GDM1 (cell line): ENCODE measurements at places on chromosomes 1 and 21.

GRCh38 chr1:234478152-234478480, 863 bp downstream of the TARBP1 start:
- peak; percentile 61 for DNase-seq

GRCh38 chr1:222048094-222048595, 306.3 kb upstream of the DUSP10 start:
- no peak for DNase-seq

GRCh38 chr1:239805851-239806772, 285.6 kb upstream of the FMN2 start:
- DNase-seq = no peak

GRCh38 chr21:41745026-41745820, 21.6 kb downstream of the RIPK4 start:
- DNase-seq = no peak

- DNase-seq = no peak
Measured at GRCh38 chr1:19342894-19343616, 30.9 kb downstream of the SLC66A1 start.

DNA sequence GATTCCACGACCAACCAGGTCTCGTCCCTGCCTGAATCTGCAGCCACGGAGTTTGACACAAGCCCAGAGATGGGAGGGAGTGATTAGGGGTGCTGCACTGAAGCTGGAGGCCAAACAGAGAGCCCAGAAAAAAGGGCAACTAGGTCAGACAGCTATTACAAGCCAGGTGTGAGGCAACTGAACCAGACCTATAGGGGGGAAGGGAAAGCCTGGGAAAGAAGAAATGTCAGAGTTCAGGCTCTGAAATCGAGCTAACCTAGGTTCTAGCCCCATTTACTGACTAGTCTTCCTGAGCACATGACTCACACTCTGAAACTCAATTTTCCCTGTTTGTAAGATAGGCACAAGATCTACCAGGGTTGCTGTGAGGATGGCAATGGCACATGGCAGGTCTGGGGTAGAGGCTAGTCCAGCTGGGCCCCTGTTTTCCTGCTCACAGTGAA, 1.7 kb downstream of the DHCR24 start:
- no peak for DNase-seq

DNA sequence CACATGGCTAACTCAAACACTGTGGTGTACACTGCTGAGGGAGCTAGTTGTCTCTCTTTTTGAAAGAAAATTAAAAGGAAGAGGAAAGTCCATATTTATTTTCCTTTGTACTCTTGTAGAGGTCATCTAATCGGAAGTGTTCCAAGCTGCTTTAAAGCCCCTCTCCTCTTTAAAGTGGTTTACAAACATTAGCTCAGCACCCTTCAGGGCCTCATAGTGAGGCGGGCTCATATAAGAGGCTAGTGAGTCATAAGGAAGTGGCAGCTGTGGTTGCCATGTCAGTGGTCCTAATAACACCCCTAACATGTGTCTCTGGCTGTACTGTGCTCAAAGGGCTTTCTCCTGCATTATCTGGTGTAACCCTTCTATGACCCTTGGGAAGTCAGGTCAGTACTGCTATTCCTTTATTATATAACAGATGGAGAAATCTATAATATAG, 104.4 kb upstream of the SERBP1 start:
- peak; percentile 10 for DNase-seq

- DNase-seq = no peak
Measured at GRCh38 chr1:246591047-246591446, 24.8 kb downstream of the CNST start.

- DNase-seq = no peak
Measured at GRCh38 chr1:158115126-158115525, 65.6 kb upstream of the CD1D start.

- DNase-seq = no peak
Measured at GRCh38 chr1:34370748-34371147, 194.0 kb downstream of the C1orf94 start.

GRCh38 chr1:228176024-228176395, 10.4 kb downstream of the IBA57 start:
- no peak for DNase-seq

DNA sequence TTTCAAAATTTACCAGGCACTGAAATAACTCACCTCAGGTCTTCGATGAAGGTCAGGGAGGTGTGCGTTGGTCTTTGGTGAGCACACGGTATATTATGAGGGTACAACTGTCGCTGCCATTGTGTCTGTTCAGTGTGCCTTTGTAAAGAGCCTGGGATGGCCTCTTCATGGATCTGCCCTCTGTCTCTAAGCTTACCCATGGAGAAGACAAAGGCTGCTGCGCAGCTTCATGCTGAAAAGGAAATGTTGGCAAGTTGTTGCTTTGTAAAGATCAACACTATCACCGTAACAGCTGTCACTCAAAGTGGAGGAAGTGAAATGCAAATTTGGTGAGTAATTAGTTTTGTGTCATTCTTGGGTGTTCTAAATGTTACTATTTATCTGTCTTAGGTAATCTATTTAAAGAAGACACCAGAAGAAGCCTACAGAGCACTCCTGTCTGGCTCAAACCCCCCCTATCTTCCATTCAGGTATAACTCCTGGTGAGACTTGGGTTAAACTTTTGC, 71.6 kb downstream of the CDC14A start:
- DNase-seq = no peak

DNA sequence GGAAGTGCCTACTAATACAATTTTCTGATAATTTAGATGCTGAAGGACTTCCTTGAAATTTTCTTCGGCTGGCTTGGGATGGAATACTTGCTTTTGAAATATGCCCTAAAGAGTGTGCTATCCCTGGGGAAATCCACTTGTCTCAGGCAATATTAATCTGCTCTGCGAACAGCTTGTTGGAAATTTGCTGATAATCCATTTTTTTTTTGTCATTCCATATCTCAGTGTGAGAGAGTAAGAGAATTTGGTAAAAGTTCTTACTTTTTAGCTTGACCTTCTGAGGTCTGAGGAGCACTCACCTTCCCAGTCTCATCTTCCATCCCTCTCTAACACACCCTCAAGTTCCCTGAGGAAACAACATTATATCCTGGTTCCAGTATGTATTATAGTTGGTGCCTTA, 36.8 kb downstream of the DNAJC6 start:
- no peak for DNase-seq

DNA sequence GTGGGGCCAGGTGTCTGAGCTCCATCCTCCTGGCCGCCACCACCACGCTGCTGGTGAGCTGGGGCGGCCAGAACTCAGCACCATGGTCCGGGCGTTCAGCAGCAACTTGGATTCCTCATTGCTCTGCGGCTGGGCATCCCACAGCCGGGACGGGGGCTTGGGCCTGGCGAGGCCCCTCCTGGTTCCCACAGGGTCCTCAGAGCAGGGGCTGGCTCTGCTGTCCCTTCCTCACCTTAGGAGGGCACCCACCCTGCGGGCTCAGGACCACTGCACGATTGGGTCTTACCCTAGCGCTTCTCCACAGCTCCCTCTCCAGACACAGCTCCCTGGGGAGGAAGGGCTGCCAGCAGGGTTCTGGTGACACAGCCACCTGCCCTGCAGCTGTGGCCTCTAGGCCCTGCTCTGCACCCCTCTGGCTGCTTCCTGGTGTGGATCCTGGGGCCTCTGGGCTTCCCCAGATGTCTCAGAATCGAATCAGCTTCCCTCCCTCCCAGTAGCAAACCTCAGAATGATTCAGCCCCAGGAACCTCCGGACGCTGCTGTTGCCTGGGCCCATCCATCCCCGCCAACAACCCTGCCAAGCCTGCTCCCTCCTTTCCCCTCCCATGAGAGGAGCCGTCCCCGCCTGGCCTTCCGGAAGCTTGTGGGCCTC, 25.0 kb downstream of the CRYAA start:
- no peak for DNase-seq

GRCh38 chr1:63108206-63108605, 214.2 kb upstream of the FOXD3 start:
- no peak for DNase-seq

DNA sequence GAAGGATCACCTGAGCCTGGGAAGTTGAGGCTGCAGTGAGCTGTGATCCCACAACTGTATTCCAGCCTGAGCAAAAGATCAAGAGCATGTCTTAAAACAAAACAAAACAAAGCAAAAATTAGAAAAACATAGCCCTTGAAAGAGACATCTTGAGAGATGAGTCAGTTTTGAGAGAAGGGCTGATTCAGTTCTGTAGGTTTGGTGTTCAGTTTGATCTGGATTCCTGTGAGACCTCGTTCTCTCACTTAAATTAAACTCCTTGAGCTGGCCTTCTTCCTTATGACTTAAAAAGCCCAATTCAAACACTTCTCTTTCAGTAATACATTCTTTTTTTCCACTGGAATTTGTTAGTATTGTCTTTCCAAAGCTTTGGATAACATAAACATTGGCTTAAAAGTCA, 164.2 kb downstream of the NRIP1 start:
- DNase-seq = no peak

DNA sequence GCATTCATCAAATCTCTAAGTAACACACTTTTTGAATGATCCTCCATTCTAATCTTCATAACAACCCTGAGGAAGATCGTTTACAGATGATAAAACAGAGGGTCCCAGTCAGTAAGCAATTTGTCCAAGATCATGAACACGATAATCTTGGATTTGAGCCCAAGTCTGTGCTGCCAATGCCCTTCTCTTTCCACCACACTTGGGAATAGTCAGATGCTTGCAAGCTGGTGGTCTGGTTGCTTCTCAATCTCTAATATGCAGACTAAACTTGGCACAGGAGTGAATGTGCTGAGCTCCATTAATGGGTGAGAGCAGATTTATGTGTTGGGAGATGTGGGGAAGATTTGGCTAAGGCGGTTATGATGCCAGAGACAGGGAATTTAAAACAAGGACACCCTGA, 430.6 kb upstream of the DAB1 start:
- no peak for DNase-seq

DNA sequence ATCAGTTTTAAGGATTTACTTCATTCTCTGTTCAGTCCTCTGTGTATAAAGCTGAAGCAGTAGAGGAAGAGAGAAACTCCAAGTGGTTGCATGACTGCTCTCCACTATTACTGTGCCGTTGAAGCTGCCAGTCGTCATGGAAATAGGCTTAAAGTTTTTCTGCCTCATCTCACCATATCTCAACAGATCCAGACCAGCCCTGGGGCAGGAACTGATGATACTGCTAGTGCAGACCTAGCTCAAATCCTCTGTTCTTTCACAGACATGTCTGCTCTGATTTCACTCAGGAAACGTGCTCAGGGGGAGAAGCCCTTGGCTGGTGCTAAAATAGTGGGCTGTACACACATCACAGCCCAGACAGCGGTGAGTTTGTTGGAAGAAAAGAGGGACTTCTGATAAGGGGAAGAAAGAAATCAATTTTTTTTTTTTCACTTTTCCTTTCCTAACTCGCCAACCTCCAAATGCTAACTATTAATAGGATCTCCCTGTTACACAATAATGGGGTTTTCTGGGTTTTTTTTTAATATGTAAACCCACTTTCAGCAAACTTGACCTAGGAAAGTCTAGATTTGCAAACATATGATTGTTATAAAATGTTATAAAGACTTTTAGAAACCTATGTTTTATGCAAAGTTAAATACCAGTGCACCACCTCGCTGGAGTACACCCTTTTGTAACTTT, 22.2 kb upstream of the STRIP1 start:
- no peak for DNase-seq

DNA sequence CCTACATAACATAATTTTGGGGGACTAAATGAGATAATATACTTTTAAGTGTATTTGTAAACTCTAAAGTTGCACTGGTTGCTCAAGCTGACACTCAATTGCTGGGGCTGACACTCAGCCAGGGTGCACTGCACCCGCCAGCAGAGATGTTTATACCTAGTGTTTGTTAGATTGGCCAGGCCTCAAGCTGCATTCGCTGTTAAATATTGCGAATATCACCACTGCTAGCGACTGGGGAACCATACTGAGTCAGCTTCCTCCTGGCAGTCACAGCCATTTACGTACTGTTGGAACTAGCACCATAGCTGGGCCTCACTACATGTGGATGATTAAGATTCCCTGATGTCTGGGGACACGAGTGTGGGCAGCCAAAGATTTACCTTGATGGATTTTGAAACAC, 12.7 kb upstream of the RWDD3 start:
- no peak for DNase-seq

GRCh38 chr1:165703648-165704047, 5.3 kb upstream of the ALDH9A1 start:
- DNase-seq = no peak

- no peak for DNase-seq
Measured at GRCh38 chr1:5859766-5860165, 132.5 kb downstream of the NPHP4 start.

- no peak for DNase-seq
Measured at GRCh38 chr1:149849947-149850360, 49.4 kb upstream of the BOLA1 start.

DNA sequence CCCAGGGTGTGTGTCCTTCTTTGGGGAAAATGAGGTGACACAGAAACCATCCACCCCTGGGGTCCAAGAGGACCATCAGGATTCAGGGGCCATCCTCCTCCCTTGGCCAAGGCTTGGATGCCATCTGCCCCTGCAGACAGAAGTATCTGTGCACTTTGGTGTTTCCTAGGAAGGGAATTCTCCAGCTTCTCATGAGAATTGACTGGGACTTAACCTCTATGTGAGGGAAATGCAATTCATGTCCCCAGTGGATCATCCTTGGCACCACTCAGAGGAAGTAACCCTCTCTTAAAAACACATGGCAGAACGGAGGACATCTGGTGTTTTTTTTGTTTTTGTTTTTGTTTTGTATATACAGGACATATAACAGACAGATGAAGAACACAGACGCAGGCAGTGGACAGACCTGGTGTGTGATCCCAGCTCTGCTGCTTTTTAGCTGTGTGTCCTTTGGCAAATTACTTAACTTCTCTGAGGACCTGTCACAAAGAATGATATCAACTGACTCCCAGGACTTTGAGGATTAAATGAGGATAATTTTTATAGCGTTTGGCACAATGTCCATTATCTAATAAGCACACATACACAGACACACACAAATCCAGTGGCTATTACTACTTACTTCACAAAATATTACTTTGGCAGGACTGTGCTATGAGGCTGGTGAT, 3.8 kb downstream of the TNN start:
- no peak for DNase-seq

GRCh38 chr1:11138029-11138428, 38.4 kb upstream of the EXOSC10 start:
- no peak for DNase-seq

GRCh38 chr1:64172458-64172983, 30.9 kb upstream of the UBE2U start:
- DNase-seq = no peak
